ENCODE measurements at places on chromosomes 4 and X.

DNA sequence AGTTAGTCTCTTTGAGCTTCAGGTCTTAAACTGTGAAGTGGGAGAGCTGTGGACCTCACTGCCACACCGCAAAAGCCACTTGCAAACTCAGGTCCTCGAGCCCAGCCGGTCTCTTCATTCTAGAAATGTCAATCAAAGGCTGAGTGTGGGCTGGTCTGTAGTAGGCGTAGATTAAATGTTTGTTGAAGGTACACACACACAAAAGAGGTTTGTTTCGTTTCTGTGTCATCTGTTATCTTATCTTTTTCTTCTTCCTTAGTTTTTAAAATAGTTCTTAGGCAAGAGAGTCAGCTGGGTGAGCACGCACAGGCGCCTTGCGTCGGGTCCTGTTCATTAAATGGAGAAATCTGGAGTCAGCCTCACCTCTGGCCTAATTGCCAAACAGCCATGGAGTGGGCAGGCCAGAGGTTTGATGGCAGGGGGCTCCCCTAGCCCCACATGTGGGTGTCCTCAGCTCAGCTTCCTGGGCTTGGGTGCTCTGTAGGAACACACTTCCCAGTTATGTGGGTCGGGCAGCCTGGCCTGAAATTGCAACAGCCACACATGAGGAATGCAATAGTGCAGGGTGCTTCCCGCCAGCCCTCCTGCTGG lies 836 bp upstream of the PSAPL1 start:
- no peak for DNase-seq

- DNase-seq: no peak
Measured at GRCh38 chr4:109548655-109549054, 11.4 kb upstream of the MCUB start.

GRCh38 chr4:3022112-3022511 lies 52.2 kb downstream of the HTT-AS start:
- no peak for DNase-seq

- no peak for DNase-seq
Measured at GRCh38 chrX:68284281-68284904, 148.9 kb downstream of the OPHN1 start.

DNA sequence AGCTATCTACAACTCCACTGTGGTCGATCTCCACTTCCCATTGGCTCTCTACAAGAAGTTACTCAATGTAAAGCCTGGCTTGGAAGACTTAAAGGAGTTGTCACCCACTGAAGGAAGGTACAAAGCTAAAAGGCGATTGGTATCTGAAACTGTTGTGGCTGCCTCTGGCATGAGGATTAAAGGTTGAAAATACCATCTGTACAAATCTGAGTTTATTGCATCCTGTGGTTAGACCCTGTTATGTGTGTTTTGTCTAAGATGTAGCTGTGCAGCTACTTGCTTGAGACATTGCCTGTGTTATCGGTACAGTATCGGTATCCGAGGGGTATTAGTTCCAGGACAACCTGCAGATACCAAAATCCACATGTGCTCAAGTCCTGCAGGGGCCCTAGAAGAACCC lies 16.4 kb downstream of the NAP1L5 start:
- DNase-seq: no peak

DNA sequence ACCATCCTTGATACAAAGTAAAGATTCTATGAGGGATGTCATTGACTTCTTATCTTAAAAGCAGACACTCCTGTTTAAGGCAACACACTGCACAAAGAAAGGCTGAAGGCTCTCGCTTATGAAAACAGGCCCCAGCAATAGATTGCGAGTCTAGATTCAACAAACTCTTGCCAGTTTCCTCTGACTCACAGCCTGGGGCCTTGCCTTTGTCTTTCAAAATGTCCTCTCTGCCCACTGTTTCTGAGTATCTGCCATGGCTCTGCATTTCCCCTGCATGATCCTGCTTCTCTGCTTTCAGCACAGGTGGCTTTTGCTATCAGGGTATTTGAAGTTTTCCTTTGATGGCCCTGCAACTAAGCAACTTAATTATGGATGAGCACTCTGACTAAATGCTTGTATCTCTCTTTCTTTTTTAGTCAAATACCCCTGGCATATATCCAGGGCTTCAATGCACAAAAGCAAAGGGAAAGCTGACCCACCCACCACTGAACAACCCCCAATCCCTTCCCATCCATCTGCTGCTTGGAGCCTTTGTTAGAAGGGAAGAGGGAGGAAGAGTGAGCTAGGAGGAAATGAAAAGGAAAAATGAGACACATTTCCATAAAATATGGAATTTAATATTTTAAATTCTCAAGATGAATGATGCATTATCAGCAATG lies 32.2 kb downstream of the NDP start:
- DNase-seq: no peak

DNA sequence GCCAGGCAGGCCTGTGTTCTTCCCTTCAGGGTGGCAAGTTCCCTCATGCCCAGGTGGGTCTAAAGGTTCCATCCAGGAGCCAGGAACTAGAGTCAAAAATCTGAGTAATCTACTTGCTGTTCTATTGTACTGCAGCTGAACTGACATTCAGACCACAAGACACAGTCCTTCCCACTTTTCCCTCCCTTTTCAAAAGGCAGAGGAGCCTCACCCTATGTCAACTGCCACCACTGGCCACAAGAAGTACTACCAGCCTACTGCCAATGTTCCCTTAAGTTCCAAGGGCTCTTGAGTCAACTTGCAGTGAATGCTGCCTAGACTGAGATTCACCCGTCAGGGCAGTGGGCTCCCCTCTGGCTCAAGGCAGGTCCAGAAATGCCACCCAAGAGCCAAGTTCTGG lies 133.5 kb downstream of the FAM47B start:
- no peak for DNase-seq

DNA sequence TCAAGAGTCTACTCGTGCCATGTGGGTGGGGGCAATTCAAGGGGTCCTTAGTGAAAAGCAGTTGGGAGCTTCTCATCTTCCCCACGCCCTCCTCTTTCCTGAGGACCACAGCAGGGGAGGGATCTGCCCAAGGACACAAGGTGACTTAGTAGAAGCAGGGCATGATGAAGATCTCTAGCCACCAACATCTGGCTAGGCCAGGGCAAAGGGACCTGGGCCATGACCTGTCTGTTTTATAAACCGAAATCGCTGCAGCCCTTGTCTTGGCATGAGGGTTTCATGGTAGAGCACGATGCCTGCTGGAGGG lies 5.1 kb downstream of the G6PD start:
- DNase-seq: no peak

DNA sequence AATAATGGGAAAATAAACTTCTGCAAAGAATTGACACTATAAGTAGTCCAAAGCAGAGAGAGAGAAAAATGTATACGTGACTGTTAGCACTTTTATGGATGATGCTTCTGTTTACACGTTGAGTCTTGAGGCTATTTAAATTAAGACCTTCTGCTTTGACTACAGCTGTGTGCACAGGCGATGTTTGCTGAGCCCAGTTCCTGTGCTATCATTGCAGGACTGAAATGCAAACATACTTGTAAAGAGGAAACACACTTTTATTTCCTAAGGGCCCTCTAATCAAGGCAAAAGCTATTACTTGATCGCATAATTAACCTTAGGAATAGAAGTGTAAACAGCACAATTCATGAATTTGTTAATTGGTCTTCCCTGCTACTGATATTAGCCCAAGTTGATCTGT lies 226.9 kb downstream of the FBXW7 start:
- DNase-seq: peak; percentile 43

DNA sequence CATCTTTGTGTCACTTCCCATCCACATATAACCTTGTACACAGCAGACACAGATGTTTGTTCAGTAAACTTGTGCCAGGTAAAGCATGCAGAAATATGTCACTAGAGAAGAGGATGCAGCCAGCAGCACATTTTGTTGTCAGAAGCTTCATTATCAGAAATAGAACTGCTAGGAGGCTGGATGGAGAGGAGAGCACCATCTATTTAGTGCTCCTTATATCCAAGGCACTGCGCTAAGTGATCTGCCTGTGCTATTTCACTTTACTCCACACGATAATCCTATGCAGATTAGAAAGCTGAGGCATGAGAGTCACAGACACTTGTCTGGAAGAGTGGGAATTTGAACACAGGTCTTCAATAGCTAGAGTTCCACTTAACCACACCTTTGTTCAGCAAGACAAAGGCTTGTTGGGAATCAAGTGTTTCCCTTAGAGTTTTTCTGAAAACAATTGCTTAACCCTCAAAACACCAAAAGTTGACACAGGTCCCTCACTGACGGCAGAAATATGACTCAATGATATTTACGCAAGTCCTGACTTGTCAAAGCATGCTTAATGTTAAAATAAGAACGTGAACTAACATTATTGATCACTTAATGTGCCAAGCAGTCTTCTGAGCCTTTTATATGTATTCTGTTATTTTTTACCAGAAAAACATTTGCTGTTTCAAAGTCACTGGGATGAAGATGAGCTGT lies 1.2 kb upstream of the QDPR start:
- DNase-seq: no peak

- DNase-seq: no peak
Measured at GRCh38 chr4:7719354-7720174, 220.1 kb downstream of the AFAP1 start.

- DNase-seq: no peak
Measured at GRCh38 chr4:186570193-186570996, 15.0 kb upstream of the MTNR1A start.

- DNase-seq: no peak
Measured at GRCh38 chrX:9535101-9535500, 70.2 kb downstream of the TBL1X start.

- DNase-seq: no peak
Measured at GRCh38 chr4:19177616-19178015, 1074.1 kb upstream of the SLIT2 start.

GRCh38 chrX:22033818-22034217 lies 1.7 kb downstream of the PHEX start:
- DNase-seq: no peak

DNA sequence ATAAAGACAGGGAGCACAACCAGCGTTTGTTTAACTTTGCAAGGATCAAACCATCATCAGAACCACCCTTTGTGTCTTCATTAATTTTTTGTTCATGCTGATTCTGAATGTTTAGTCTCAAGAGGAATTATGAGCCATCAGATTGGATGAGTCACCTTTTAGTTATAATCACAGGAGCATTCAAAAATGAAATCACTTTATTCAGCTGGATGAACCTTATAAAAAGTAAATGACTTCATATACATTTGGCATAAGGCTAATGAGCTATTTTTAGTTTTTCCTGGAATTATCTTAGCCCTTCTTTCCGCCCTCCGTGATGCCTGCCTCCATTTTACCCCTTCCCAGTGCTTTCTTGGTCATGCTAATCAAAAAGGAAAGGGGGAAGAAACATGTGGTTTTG lies 103.6 kb downstream of the SORBS2 start:
- no peak for DNase-seq

GRCh38 chr4:67700116-67700737 lies 728 bp downstream of the UBA6 start:
- DNase-seq: no peak

DNA sequence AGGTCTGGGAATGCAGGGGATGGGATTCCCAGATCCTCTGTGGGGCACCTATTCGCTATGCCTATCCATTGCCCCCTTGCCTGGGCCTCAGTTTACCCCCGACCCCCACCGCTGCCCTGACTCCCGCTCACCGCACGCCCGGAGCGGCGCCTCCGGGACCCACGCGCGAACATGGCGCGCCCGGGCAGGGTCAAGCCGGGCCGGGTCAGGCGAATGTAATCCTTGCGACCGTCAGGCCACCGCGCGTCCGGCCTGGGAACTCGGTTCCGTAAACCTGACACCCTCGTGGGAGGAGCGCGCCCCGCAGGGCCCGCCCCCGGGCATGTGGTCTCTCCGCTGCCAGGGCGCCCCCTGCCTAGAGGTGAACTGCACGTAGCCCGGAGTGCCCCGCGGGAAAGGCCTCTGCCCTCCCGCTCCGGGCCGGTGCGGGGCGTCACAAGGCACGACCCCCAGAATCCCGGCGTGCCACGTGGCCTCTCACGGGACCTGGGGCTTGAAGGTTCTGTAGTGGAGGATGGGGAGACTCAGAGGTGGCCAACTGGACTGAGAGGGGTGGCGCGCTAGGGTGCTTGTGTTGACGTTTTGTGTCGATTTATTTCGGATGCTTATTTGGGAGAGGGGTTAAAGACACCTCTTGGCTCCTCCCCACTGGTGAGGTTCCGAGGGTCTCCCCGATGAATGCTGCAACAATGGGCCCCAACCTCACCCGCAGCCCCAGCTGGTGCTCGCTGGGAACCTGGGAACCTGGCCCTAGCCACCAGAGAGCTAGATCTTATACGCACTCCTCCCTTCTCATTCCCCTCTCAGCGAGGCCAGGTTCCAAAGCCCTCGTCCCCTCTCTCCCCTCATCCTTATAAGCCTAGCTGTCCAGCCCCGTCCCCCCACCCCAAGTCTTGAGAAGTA lies at the start of gene PRICKLE3:
PRICKLE3 (minus strand) TSS at position 249 of the 903 bp plus-strand sequence; CDS start at position 173, 76 bp downstream.
- peak; percentile 58 for DNase-seq

GRCh38 chr4:8303485-8304281 lies 34.1 kb downstream of the HTRA3 start:
- no peak for DNase-seq
